ENCODE measurements at places on chromosomes 12 and 14.

GRCh38 chr12:116443821-116444589 lies 115.2 kb upstream of the MAP1LC3B2 start:
- DNase-seq = no peak

- DNase-seq = no peak
Measured at GRCh38 chr12:11040162-11040561, 9.0 kb upstream of the TAS2R31 start.

- peak; percentile 77 for DNase-seq
Measured at GRCh38 chr12:120361506-120362208, 7.3 kb downstream of the MSI1 start.

DNA sequence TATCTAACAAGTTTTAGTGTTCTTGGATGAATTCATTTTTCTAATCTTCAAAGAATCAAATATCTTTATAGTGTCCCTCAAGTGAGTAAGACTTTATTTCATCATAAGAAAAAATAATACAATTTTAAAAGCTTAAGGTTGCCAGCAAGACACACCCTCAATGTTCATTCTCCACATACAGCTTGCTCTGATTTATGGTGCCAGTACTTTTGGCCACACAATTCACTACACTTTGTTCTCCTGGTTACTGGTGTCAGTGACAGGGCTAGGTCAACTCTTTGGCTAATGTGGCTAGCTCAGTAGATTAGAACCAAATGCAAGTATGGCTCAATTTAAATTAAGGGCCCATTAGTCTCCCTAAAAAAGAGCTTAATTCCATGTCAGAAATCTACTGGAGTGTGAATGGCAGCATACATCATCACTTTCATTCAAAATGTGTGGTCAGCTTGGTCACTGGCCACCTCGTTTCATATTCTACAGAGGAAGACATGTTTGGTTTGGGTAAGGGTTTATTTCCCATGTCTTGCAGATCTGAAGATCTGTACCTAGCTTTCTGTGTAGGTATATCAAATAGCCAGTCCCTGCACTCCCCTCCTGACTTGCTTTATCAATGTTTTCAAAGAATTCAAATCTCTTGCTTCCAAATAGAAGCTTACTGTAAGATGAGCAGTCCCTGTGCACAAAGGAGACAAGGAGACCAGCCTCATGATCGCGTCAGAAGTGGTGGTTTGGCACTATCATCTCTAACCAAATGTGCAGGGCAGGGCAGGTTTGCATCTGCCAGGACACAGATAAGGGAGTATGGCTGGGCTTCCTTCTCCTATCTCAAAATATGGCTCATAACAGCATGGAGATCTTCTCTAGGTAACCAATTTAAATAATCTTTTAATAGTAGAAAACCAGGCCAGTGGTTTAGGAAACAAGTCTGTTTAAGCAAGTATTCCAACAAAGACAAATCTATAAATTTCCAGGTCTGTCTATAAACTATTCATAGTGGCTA lies 31.3 kb downstream of the HECTD4 start:
- peak; percentile 9 for DNase-seq

- DNase-seq = no peak
Measured at GRCh38 chr12:98719515-98720504, 74.7 kb downstream of the APAF1 start.

DNA sequence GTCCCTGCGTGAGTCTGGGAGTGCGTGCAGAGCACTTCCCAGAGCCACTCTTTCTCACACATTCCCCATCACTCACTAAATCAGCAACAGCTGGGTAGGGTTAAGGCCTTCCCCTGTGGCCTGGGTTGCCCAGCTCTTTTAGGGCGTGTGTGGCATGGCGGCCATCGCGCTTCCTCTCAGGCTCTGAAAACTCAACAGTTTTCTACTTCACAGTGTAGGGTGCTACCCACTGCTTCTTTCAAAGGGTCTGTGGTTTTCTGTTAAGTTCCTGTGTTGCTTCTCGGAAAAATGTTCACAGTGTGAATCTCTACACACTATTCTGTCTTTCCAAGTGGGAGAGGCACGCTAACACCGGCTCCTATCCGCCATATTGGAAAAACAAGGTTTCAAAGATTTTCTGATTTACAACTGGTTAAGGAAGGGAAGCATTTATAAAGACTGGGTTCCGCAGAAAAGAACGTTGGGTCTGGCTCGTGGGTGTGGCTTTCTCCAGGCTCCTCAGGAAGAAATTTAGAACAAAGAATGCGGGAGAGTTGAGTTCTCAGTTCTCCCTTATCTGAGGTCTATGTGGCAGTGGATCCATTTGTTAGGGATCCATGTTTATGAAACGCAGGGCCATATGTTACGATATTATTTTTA lies 34.9 kb upstream of the AEBP2 start:
- DNase-seq = no peak

DNA sequence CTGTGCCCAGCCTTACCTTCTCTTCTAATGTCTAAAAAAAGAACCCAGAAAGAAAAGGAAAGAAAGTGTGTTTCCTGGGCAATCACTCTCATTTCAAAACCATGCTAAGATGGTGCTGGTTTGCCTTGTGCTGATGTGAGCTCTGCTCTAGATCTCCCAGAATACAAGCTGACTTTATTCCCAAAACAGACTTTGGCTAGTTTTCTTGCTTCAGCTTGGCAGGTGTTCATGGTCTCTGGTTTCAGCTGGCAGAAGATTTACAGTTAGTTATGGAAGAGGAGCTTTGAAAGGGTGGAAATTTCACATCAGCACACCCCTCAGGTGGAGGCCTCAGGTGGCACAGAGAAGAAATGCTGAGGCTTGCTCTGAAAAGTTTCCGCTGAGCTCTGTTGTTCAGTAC lies 34.4 kb downstream of the PPP1R36 start:
- no peak for DNase-seq

DNA sequence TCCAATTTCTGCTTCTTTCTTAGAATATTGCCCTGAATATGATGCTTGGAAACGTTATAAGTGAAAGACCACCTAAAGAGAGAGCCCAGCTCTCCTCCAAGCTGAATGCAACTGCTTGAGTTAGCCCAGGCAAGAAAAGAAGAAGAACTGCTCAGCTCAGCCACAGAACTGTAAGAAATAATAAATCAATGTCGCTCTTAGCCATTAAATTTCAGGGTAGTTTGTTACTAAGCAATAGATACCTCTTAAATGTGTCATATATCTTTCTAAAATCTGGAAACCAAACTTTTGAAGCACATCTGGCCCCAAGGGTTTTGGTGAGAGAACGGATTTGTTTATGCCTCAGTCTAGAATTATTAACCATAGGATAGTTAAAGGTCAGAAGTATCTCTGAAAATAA lies 50.4 kb downstream of the SLC6A15 start:
- DNase-seq = no peak

GRCh38 chr12:104291867-104292524 lies 11.5 kb upstream of the EID3 start:
- no peak for DNase-seq

DNA sequence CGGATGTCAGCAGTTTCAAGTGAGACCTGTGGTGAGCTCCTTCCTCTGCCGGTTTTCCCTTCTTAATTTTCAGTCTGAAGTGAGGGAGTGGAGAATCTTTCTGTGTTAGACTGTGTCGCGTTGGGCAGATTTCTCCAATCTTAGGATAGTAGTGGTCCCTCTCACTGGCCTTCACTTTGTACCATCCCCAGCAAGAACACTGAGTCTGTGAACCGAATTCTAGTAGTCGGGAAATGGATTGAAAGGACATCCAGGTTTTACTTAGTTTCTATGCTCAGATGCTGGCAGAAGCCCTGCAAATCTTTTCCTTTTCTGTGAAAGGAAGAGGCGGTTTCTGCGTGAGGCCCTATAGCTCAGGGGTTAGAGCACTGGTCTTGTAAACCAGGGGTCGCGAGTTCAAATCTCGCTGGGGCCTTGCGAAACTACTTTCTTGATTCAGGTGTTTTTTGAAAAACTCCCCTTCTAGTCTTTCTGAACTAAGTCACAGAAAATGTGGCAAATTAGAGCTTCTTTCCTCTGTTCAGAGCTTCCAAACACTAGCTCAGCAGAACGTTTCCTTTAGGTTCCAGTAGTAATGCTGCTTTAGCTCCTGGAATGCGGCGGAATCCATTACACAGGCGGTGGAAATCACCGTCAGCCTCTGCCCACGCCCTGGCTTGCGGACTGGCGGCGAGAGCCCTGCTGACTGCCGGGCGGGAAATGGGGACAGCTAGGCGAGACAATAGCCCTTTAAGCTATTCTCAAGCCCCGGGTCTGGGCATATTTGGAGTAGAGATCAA lies 2.8 kb upstream of the RNASE4 start:
- DNase-seq = peak; percentile 56

DNA sequence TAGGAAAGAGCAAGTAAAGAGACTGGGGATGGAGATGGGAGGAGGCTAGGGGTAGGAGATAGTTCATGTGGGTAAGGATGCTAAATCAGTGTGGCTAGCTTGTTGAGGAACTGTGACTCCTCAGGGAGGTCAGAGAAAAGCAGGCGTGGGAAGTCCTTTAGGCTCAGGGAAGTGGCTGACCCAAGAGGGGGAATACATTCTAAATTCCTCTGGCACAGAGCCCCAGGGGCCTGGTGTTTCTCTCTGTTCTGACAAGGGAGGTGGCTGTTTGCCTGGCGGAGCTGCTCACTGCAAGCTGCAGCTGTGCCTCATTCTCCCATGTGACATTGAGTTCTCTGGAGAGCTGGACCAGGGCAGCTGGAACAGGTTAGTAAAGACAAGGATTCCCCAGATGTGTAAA lies 152.2 kb upstream of the SLC38A2 start:
- no peak for DNase-seq

DNA sequence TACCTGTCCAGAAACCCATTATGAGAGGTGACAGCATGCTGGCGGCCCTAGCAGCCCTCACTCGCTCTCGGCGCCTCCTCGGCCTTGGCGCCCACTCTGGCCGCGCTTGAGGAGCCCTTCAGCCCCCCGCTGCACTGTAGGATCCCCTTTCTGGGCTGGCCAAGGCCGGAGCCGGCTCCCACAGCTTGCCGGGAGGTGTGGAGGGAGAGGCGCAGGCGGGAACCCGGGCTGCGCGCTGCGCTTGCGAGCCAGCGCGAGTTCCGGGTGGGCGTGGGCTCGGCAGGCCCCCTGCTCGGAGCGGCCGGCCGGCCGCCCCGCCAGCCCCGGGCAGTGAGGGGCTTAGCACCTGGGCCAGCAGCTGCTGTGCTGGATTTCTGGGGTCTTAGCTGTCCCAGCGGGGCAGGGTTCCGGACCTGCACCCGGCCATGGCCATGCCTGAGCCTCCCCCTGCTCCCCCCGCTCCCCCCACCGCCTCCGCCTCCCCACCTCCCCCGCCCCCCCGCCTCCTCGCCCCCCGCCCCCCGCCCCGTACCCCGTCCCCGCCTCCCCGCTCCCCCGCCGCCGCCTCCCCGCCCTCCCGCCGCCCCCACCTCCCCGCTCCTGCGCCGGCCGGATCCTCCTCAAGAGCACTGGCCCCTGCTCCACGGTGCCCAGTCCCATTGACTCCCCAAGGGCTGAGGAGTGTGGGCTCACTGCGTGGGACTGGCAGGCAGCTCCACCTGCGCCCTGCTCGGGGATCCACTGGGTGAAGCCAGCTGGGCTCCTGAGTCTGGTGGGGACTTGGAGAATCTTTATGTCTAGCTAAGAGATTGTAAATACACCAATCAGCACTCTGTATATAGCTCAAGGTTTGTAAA lies 163.1 kb downstream of the KLHL28 start:
- DNase-seq = no peak

DNA sequence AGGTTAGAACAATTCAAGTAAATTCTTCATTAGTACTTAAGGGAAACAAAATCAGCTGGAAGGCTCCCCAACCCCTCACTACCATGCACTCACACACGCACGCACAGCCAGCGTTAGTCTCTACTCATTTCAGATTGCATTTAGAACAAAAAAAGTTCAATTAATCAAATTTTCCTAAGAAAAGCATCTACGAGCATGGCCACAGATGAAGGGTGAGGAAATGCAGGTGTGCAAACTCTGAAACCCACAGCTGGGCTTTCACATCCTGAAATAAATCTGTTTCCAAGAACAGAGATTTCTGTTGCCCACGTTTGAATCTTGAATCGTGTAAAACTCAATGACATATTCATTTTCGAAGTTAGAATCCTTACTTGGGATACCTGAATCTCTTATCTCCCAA lies 62.6 kb downstream of the SEL1L start:
- no peak for DNase-seq

DNA sequence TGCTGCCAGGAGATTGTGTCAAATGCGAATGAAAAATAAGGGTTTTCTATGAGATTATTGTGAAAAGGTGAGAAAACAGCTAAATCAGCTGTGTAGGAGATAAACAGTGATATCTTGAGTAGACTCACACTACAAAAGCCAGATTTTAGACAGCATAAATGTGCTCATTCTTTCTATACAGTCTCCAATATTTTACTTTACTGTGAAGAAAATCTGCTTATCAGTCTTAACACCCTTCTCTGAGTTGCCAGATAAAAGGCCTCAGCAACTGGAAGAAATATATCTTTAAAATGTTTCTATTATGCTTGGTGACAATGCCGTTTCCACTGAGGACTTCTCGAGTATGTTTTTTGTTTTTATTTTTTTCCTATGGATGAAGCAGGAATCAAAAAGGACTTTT lies 47.0 kb upstream of the PTCSC3 start:
- no peak for DNase-seq
